ENCODE measurements at places on chromosomes 1 and 21.
A peak's percentile ranks its signal among the peaks of the same experiment; 100 is the strongest.

GRCh38 chr1:18858070-18858688 lies 1.3 kb downstream of the TAS1R2 start:
- no peak for DNase-seq

GRCh38 chr1:27321813-27322568 lies at the start of gene TMEM222:
Gene TMEM222 (plus strand): TSS chr1:27322163. CDS start chr1:27322198, 35 bp downstream.
- peak; percentile 54 for DNase-seq

- no peak for DNase-seq
Observed at GRCh38 chr1:86324130-86324822, 71.8 kb downstream of the ODF2L start.

DNA sequence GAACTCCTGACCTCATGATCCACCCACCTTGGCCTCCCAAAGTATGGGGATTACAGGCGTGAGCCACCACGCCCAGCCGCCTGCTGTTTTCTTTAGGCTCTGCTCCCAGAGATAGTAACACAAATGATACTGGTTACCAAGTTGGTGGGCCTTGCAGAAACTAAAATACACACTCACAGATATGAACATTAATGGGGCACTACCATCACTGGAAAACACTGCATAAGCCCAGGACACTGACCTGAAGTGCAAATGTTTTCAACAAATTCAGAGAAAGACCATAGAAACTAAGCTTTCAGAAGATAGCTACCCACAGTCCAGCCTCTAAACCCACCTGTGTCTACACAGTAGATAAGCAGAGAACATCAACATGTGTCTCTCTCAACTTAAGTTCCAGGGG lies 180.5 kb downstream of the FCRL5 start:
- no peak for DNase-seq

- DNase-seq, result no peak
Observed at GRCh38 chr1:115168026-115168425, 78.7 kb upstream of the TSPAN2 start.

GRCh38 chr1:59878370-59878769 lies 48.2 kb downstream of the CYP2J2 start:
- no peak for DNase-seq

DNA sequence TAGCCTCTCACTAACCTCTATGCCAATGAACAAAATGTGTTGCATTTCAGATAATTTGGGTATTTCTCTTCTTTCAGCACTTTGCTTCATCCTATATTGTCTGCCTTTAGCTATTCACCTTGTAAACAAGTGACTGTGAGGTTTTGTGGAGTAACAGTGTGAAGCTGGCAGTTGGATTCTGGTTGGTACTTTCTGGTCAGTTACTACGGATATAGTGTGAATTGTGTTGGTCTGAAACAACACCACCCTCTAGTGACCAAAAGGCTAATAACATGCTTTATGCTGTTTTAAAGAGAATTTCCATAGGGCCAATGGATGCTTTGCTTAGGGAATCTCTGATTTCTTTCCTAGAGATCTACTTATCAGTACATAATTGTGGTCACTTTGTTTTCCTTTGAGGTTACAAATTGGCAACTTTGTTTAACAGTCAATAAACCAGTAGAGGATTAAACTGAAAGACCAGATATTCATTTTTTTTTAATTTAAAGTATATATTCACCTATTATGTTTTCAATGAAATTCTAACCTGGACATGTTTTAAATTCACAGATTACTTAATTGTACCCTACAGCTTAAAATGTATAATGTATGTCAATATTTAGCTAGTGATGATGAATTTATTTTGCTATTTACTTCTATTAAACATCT lies 2.5 kb upstream of the PTGER3 start:
- peak; percentile 60 for DNase-seq

DNA sequence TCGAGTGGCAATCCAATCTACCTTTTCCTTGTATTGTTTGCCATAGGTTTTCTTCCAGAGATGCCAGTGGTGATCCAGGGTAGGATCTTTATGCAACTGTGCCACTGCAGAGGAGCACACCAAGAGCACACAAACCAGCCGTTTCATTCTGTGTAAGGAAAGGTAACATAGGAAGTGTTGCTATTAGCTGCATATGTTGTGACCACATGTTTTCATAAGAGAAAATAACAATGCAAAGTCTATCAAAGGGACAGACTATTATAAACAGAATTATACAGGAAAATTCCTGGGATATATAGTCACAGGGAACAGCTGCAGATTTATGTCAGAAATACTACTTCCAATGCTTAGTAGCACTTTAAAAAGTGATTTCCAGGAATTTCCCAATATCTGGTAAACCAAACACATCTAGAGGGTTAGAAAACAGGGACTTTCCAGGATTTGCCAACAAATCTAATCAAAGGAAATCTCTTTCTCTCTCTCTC lies 919 bp downstream of the CTSS start:
- no peak for DNase-seq

- DNase-seq, result no peak
Observed at GRCh38 chr1:58201492-58202106, 344.9 kb downstream of the OMA1 start.

DNA sequence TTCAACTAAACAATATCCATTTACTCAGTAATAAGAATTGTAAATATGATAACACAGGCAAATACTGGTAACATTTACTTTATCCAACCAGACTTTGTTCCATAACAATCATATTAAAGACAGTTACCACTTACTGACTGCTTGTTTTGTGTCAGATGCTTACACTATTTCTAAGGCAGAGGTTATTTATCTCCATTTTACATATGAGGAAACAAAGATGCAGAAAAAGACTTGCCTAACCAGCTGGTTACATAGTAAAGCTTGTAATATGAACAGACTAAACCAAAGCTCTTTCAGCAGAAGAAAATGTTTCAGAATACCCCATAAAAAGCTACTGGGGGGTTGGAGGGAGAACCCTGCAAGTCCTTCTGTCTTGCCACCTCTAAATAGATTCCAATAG lies 180.1 kb downstream of the EIF4G3 start:
- no peak for DNase-seq

- DNase-seq, result no peak
Observed at GRCh38 chr1:155077758-155078445, 735 bp upstream of the EFNA3 start.

GRCh38 chr21:15406791-15407190 lies 323.0 kb upstream of the USP25 start:
- no peak for DNase-seq

- no peak for DNase-seq
Observed at GRCh38 chr21:41928621-41929220, 25.1 kb downstream of the C2CD2 start.

DNA sequence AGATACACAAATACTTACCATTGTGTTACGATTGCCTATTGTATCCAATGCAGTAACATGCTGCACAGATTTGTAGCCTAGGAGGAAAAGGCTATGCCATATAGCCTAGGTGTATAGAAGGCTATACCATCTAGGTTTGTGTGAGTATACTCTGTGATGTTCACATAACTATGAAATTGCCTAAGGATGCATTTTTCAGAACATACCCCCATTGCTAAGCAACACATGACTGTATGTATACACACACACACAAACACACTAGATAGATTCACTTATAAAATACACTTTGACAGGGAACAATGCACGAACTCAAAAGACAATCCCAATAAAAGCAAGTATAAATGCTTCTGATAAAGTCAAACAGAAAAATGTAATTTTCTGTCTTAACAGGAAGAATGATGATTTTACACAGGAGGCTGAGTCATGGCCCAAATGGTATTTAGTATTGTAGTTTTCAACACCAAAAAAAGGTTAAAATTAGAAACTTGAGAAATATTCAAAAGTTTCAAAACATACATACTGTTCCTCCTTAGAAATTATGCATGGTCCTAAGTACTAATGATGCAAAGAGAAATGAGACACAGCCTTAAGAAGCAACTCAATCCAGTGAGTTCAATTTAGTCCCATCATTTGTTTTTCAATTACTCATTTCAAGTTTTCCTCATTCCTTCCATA lies 12.2 kb downstream of the FH start:
- DNase-seq, result no peak

DNA sequence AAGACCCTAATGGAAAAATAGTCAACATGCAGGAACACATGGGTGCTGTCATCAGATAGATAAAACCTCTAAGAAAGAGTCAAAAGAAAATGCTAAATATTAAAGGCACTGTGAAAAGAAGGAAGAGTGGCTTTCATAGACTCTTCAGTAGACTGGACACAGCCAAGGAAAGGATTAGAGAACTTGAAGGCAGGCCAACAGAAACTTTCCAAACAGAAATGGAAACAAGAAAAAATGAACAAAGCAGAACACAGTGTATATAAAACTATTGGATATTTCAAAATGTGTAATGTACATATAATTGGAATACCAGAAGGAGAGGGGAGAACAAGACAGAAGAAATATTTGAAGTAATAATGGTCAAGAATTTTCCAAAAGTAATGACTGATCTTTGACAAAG lies 431.9 kb downstream of the MATN1 start:
- no peak for DNase-seq

DNA sequence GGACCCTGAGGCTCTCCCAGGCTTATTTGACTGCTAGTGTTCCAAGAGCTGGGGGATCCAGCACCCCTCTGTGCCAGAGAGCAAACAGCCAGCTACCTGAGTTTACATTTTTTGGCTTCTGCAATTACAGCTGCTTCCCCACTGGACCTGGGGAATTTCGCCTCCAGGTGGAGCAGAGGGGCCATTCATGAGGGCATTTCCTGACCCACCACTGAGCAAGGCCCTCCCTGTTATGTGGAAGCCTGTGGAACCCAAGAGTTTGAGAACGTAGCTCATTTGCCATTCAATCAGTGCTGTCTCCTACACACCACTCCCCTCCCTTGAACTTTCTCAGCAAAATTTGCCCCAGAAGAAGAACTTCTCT lies 42.7 kb upstream of the TMEM51 start:
- no peak for DNase-seq

DNA sequence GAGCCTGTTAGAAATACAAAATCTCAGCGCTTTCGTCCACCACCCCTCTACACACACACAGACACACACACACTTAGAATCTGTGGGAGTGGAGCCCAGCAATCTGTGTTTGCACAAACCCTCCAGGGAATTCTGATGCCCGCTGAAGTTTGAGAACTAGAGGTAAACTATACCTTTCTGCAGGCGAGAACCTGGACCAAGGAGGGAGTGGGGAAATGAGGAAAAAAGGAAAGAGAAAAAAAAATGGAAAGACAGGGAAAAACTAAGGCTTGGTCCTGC lies 468 bp upstream of the NIBAN1 start:
- DNase-seq, result no peak

Measured in Panc1 (cell line).